ENCODE measurements at places on chromosomes 2 and 18.

- H3K4me3 ChIP-seq = no peak overlapping the region
- no peaks in the 10 kb centered on the region for H3K4me1 ChIP-seq
- H3K27me3 ChIP-seq = no peaks in the 10 kb centered on the region
- peaks cover 36% of the 10 kb centered on the region for H3K36me3 ChIP-seq
- DNase-seq = no peak
Observed at GRCh38 chr2:18639756-18640453, 50.5 kb upstream of the NT5C1B start.

GRCh38 chr2:100380681-100381080 lies 36.8 kb downstream of the CHST10 start:
- no peaks in the 10 kb centered on the region for H3K27me3 ChIP-seq
- no peaks in the 10 kb centered on the region for H3K4me1 ChIP-seq
- no peak overlapping the region for H3K4me3 ChIP-seq
- H3K36me3 ChIP-seq = no peaks in the 10 kb centered on the region
- peak; percentile 3 for DNase-seq
- no peak overlapping the region for H3K27ac ChIP-seq

DNA sequence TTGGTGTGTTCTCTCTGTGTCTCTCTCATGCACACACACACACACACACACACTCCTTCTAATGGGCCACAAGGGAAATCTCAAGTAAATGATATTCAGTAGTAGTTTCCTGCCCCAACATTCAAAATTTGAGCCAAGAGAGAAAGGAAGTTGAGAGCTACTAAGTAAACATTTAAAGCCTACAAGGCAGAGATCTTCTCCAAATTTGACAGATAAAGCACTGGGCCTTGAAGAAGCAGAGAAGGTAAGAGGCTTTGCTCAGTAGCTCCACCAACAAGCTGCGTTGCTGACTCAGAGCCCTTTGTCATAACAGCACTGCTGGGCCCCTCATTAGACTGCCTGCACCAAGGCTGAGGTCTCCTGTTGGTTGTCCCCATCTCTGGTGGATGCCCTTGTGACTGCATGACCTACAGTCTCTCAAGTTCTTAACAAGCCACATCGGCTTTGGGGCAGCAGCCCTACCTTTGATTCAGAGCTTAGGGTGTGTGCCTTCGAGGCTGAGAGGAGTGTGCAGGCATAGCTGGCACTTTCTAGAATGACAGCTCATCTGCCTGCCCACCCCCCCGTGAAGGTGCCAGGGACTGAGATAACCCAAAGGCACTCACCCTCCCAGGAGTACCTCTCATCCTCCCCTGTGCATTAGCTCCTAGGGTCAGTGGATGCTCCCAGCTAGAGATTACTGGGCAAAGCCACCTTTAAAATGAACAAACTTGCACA lies 32.3 kb upstream of the NEB start:
- no peak overlapping the region for H3K27ac ChIP-seq
- DNase-seq = no peak
- H3K4me1 ChIP-seq = no peaks in the 10 kb centered on the region
- H3K27me3 ChIP-seq = no peaks in the 10 kb centered on the region
- H3K4me3 ChIP-seq = no peak overlapping the region

DNA sequence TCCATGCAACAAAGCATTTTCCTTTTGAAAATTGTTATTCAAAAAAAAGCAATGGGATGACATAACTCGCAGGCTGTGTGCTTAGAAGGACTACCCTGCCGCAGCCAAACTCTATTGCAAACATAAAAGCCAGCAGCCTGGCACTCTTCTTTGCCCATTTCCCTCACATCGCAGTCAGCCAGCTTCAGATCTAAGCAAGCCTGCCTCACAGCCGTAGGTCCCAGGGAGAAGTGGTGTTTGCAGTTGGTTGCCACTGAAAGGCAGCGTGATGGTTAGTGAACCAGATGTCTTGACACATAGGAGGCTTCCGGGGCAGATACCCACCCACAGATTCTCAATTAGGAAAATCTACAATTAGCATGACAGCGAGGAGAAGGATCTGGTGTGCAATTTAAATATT lies 655.2 kb downstream of the RNF144A start:
- H3K27ac ChIP-seq = no peak overlapping the region
- H3K4me3 ChIP-seq = no peak overlapping the region
- peaks cover 13% of the 10 kb centered on the region for H3K4me1 ChIP-seq
- H3K36me3 ChIP-seq = no peaks in the 10 kb centered on the region

DNA sequence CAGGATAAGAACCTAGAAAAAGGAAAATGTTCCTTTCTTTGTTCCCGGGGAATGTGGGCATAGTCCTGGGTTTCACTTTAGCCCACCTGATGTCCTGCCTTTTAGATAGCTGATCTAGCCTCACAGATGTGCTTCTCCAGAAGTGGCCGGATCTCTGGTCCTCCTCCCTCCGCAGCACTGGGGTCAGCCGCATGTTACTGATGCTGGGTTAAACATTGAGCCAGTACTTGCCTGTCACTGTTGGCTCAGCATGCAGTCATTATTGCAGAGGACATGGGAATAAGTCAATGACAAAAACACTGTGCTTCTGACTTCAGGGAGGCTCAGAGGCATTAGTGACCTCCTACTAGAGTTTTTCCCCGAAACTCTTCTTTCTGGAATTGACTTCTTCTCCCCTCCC lies 27.6 kb downstream of the NCK2 start:
- H3K4me1 ChIP-seq = no peaks in the 10 kb centered on the region
- H3K27me3 ChIP-seq = no peaks in the 10 kb centered on the region
- no peak for DNase-seq

DNA sequence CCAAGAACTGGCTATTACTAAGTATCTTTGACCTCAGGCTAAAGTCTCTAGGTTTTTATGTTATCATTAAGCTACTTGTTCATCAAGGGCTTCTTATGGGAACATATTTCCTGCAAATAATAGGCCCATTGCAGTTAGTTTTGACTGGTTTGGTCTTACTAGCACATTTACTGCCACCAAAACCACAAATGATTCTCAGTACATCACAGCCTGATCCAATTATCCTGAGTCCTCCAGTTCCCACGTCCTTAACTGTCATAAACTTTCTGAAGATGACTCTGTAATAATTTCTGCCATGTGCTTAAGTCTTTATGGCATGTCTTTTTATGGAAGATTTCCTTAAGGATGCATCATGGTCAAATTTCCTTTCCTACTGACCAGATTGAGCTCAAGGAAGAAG lies 123.3 kb upstream of the TANK start:
- H3K4me1 ChIP-seq = no peaks in the 10 kb centered on the region
- H3K27me3 ChIP-seq = no peaks in the 10 kb centered on the region
- no peak overlapping the region for H3K27ac ChIP-seq

DNA sequence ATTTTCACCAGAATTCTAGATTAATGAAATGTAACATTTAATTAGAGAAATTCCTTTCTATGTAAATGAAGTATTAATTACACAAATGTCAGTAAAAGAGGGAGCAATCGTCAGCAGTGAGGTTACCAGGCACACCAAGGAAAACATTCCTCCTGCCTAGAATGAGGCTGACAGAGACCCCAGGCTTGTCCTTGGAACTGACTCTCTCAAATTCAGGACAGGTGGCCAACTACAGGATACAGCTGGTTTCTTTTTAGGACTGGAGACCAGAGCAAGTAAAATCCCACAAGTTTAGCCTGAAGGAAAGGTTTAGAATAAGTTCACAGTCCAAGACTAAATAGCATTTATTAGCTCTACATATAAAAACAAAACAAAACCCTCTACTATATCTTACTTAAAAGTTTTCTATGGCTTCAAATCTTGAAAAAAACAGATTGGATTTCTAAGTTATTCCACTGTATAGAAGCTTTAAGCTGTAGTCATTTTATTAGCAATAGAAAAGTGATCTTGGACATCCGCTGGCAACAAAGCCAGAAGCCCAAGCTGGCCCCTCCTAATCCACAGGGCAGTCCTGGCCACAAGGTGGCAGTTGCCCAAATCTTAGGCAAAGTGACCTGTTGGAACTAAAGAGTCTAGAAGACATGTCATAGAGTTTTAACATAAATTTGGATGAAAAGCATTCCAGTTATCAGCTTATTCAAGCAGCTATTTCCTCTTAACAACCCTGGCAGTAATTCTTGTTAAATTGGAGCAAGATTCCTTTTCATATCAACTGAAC lies 81.0 kb downstream of the SP3 start:
- H3K27me3 ChIP-seq = no peaks in the 10 kb centered on the region
- H3K4me1 ChIP-seq = no peaks in the 10 kb centered on the region
- no peak overlapping the region for H3K27ac ChIP-seq
- no peak overlapping the region for H3K4me3 ChIP-seq
- H3K36me3 ChIP-seq = no peaks in the 10 kb centered on the region

GRCh38 chr2:96916156-96916630 lies 46.3 kb upstream of the SEMA4C start:
- DNase-seq = no peak
- H3K27ac ChIP-seq = no peak overlapping the region
- H3K36me3 ChIP-seq = no peaks in the 10 kb centered on the region
- no peak overlapping the region for H3K4me3 ChIP-seq
- peaks cover 9% of the 10 kb centered on the region for H3K27me3 ChIP-seq
